ENCODE measurements at places on chromosomes 3 and 15. TPM values are rescaled to one million over a fixed set of nuclear protein-coding genes. Genes with fewer than 3 reads are reported as not detected.

GRCh38 chr3:52481819-52482521 lies 13.2 kb upstream of the STAB1 start:
- no peaks in the 10 kb centered on the region for H3K36me3 ChIP-seq
- no peak overlapping the region for H3K27ac ChIP-seq
- H3K4me1 ChIP-seq, result peaks cover 31% of the 10 kb centered on the region
- DNase-seq, result no peak
- no peaks in the 10 kb centered on the region for H3K27me3 ChIP-seq

- no peak overlapping the region for H3K4me3 ChIP-seq
- H3K27ac ChIP-seq, result no peak overlapping the region
- no peaks in the 10 kb centered on the region for H3K27me3 ChIP-seq
- no peaks in the 10 kb centered on the region for H3K4me1 ChIP-seq
- no peak for DNase-seq
- no peaks in the 10 kb centered on the region for H3K36me3 ChIP-seq
These were observed 52.9 kb downstream of the ANP32A start for GRCh38 chr15:68767833-68768232.

The CYP1A2 gene
- total RNA-seq, result not detected

DNA sequence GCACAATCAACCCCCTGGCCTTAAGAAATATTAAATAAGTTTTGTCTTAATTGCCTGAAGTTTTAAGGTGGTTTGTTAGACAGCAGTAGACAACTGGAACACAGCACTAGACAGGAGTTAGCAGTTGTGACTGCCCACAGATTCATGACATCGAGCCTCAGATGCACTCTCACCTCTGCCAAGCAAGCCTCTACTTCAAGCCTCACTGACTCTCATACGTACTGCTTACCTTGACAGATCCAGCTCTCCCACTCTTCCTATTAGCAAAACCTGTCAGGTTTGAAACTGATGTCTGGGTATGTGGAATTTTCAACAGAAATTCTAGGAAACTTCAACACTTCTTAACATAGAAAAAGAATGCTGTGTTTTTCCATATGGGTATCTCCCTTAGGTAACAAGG lies 382.9 kb upstream of the DPH6 start:
- H3K27ac ChIP-seq, result no peak overlapping the region
- no peaks in the 10 kb centered on the region for H3K36me3 ChIP-seq
- H3K27me3 ChIP-seq, result no peaks in the 10 kb centered on the region
- no peaks in the 10 kb centered on the region for H3K4me1 ChIP-seq

GRCh38 chr3:112847692-112848091 lies 1.0 kb upstream of the CD200R1L start:
- H3K27ac ChIP-seq, result no peak overlapping the region
- H3K4me1 ChIP-seq, result no peaks in the 10 kb centered on the region
- H3K4me3 ChIP-seq, result no peak overlapping the region
- H3K36me3 ChIP-seq, result no peaks in the 10 kb centered on the region
- DNase-seq, result no peak

The CHAC1 gene
- total RNA-seq, result 2.1 TPM

The TMEM207 gene
- total RNA-seq, result not detected

The SERINC4 gene
- 0.13 TPM for total RNA-seq

- H3K27me3 ChIP-seq, result no peaks in the 10 kb centered on the region
- H3K36me3 ChIP-seq, result no peaks in the 10 kb centered on the region
- H3K4me1 ChIP-seq, result no peaks in the 10 kb centered on the region
- H3K27ac ChIP-seq, result no peak overlapping the region
- H3K4me3 ChIP-seq, result no peak overlapping the region
These were observed 13.8 kb downstream of the CRYGS start for GRCh38 chr3:186530415-186530814.

The PPP1R14D gene
- not detected for total RNA-seq

Measured in ovary (tissue), 10 donors.